ENCODE measurements at places on chromosomes 16 and 17.

DNA sequence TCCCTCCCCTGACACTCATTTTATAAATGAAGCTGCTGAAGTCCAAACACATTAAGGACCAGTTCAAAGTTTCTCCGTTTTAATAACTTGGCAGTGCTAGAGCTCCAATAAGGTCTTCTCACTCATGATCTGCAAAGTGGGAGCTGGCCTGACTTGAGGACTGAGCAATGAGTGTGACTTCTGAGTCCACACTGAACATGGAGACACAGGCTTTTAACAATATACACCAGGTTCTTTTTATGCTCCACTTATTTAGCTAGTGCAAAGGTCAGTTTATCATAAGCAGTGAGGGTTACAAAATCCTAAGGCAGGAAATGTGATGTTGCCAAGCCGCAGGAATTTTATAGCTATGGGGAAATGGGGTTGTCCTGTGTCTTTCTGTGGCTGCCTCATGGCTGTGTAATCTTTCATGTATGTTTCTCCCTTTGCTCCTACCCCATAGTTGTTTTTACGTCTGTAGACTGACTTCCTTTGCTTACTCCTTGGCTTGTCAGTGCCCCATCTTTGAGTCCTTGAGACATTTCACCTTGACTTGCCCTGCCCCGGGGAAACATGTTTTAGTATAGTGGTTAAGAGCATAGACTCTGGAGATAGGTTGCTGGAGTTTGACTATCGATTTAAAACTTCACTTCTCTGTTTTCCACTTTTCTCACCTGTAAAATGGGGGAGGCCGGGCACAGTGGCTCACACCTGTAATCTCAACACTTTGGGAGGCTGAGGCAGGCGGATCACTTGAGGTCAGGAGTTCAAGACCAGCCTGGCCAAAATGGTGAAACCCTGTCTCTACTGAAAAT, 12.2 kb upstream of the MMD start:
- DNase-seq: no peak

DNA sequence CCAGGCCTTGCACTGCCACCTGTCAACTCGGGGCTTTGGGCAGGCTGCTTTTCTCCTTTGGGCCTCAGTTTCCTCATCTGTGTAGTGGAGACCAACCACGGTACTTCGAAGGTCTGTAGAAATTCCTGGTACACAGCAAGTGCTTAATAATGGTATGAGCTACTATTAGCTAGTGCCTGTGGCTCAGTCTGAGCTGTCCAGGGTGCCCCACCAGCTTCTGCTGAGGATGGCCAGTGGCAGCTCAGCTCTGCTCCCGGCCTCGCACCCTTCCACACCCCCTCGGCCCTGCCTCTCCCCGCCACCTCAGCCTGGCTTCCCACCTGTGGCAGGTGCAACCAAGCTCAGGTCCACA, 26.2 kb upstream of the PLCG2 start:
- DNase-seq: no peak

GRCh38 chr17:1676401-1676800, 8.3 kb downstream of the PRPF8 start:
- DNase-seq: no peak

DNA sequence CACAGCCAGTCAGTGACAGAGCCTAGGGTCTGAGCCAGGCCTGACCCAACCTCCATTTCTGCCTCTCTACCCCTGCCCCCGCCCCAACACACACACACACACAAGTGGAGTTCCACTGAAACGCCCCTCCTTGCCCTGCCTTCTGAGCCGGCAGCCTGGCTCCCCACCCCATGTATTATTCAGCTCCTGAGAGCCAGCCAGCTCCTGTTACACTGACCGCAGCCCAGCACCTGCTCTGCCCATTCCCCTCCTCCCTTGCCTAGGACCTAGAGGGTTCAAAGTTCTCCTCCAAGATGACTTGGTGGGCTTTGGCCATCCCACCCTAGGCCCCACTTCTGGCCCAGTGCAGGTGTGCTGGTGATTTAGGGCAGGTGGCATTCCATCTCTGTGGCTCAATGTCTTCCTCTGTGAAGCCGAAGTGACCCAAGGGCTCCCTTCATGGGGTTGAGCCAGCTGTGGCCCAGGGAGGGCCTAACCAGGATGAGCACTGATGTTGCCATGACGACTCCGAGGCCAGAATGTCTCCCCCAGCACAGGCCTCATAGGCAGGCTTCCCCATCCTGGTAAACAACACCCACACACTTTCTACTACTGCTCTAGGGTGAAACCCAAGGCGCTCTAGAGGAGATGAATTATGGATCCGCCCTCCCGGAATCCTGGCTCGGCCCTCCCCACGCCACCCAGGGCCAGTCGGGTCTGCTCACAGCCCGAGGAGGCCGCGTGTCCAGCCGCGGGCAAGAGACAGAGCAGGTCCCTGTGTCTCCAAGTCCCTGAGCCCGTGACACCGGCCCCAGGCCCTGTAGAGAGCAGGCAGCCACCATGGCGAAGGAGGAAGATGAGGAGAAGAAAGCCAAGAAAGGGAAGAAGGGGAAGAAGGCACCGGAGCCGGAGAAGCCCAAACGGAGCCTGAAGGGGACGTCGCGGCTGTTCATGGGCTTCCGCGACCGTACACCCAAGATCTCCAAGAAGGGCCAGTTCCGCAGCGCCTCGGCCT, 9.7 kb downstream of the MYO15A start:
- no peak for DNase-seq

DNA sequence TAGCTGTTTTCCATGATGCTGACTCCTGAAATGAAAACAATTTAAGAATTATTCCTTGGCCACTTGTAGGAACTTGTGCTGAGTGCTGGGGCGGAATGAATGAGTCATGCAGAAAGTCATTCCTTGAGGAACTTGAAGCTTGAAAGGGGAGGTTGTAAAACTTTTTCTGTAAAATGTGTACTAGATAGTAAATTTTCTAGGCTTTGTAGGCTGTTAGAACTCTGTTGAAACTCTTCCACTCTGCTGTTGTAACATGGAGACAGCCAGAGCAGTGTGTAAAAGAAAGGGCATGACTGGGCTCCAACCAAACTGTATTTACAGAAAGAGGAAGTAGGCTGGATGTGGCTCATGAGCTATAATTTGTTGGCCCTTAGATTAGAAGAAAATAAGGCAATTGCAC, 46.1 kb downstream of the ABCA8 start:
- DNase-seq: no peak

DNA sequence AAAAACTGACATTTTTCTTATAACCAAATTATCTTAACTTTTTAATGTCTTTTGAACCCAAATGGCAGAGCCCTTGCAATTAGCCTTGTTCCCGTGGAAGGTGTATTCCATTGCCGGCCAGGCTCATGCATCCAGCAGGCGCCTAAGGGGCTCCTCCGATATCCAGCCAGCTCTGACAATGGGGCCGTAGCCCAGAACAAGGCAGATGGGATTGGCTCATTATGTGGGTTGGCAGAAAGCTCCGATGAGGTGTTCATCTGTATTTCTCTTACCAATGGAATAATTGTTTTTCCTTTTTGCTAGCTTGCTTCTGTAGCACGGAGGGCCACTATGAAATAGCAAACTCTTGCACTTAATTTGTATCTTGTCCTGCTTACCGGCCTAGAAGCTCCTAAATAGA, 208.2 kb upstream of the CHMP6 start:
- DNase-seq: no peak

All from activated CD4-positive, CD25-positive, alpha-beta regulatory T cell (primary cell).